ENCODE measurements at places on chromosomes 5 and 9.

DNA sequence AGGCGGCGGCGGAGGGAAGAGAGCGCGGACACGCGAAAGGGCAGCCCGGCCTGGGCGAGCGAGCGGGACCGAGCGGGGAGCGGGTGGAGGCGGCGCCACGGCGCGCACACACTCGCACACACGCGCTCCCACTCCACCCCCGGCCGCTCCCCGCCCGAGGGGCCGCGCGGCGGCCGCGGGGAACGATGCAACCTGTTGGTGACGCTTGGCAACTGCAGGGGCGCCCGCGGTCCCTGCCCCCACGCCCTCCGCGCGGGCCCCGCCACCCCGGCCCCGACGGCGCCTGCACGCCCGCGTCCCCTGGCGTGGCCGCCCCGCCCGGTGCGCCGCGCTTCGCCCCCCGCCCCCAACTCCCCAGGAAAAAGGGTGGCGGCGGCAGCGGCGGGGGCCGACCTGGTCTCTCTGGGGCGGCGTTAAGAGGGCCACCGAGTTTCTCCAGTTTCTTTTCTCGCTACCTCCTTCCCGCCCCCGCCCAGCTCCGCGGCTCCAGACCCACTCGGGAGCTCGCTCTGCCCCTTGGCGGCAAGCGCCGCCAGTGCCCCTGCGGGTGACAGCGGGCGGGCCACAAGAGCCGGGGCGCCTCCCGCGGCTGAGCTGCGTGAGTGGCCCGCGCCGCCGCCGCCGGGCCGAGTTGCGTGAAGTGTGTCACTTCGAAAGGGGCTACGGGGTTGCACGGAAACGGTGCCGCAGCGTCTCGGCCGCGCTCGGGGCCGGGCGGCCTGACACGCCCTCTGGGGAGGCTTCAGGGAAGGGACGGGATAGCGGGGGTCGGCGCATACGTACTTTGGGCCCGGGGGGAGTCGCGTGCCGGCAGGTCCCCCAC is at the start of gene NR3C1:
Gene NR3C1, minus strand, starts transcription at position 94 of the 823 bp plus-strand sequence. CDS start 2,847 bp downstream, outside the sequence.
- peak; percentile 12 for DNase-seq

DNA sequence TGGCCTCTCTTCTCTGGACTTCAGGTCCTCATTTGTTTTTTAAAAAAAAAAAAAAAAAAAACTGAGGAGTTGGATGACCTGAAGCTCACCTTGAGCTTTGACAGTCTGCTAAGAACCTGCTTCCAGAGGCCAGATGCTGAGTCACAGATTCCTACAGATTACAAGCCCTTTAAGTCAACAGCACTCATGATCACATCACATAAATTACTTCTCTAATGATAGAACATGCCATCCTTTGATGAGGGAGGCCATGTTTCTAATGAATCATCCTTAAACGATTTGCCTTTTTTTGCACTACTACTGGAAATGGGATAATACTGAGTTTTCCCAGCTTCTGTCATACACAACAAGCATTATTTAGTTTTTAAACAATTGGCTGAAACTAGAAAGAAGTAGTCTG is 34.2 kb upstream of the MYOT start:
- peak; percentile 81 for DNase-seq

DNA sequence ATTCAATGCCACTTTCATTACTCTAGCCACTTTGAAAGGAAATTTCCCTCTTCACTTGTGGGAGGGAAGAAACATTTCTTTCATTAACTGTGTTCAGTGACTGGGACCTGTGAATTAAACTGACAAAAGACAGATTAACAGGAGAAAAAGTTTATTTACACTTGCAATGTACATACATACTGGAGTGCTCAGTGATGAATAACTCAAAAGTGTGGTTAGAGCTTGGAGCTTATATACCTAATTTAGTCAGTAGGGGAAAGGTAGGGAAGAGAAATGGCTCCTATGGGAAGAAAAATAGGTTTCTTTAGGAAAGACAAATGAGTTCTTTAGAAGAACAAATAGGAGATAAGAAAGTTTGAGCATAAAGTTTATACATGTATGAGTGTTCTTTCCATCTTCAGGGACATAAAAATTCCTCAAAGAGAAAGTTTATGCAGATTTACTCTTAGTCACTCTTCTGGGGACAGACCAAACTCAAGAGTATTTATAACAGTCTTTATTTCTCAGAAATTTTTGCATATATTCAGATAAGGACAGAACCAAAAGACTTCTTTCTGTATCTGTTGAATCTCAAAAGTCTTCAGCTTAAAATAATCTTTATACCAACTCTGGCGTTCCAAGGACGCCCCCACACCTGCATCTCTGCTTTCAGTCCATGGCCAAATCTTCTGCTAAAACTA is 120.0 kb upstream of the RAI14 start:
- DNase-seq = no peak

GRCh38 chr5:38546691-38547146 is 9.7 kb downstream of the LIFR start:
- no peak for DNase-seq

DNA sequence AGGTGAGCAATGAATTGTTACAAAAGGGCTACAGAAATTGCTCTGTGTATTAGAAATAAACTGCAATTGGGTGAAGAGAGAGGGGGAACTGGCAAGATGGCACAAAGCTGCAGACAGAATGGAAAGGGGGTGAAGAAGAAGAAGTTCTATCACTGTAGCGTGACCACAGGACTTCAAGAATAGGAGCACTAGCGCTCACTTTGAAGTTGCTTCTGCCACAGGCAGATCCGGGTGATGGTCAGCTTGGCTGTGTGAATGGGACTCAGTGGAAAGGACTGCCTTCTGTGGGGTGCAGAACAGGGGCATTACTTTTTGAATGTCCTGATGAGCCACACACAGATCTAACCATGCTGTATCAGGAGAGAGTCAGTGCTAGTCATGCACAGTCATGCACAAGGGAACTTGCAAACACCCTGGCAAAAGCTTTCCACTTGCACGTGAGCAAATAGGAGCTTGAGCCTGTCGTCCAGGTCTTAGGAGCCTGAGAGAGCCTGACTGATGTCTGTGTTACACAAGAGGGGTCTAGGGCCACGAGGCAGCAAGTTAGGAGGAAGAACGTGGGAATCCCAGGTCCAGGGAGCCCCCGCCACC is 16.3 kb downstream of the IL5 start:
- DNase-seq = no peak

GRCh38 chr5:132767150-132767549 is 9.9 kb downstream of the SEPTIN8 start:
- no peak for DNase-seq

DNA sequence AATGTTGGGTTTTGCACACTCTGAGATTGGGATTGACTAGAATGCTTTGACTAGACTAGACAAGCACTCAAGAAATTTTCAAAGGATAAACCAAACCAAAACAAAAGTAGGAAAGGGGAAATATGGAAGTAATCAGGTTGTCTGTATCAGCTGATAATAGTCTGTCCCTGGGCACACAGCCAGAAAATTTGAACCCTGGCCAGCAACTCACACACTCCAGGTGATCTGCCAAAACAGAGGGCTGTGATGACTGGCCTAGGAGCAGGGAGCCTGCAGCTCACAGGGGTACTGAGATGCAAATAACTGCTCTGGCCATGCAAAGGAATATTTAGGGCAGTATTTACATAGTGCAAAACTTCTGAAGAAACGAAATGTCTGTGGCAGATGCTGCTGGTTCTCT is 112.3 kb upstream of the SMIM23 start:
- DNase-seq = no peak

GRCh38 chr5:84274585-84275468 is 109.9 kb downstream of the EDIL3 start:
- no peak for DNase-seq

- no peak for DNase-seq
Observed at GRCh38 chr5:32638309-32638708, 53.0 kb downstream of the SUB1 start.

- DNase-seq = no peak
Observed at GRCh38 chr9:91253488-91253887, 108.2 kb downstream of the AUH start.

- no peak for DNase-seq
Observed at GRCh38 chr9:127965953-127966352, 14.8 kb downstream of the EEIG1 start.

GRCh38 chr5:123440456-123441181 is 17.4 kb upstream of the CEP120 start:
- DNase-seq = no peak

- no peak for DNase-seq
Observed at GRCh38 chr5:134008266-134008749, 3.5 kb upstream of the VDAC1 start.

DNA sequence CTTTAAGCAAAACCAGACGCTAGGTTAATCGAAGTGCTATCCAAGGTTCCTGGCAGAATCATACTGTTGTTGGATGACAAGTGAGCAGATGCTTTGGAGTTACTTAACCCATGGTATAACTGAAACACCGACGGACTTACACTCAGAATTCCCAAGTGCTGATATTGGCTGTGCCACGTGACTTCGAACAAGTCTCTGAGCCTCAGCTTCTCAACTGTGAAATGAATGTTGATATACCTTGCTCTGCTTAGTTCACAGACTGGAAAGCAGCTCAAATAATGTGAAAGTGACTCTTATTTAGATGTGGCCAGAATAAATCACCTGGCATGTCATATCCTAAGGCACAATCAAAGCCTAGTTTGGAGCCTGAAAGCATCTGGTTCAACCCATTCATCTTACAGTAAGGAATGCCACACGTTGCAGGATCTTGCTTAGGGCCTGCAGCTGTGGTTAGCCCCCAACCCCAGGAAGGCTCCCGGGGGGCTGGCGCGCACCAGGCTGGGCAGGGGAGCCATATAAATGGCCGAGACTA is 759 bp downstream of the GEMIN5 start:
- DNase-seq = no peak

- DNase-seq = peak; percentile 63
Observed at GRCh38 chr5:149466457-149466972, 84.7 kb downstream of the CSNK1A1 start.

GRCh38 chr9:85453850-85454249 is 287.9 kb downstream of the AGTPBP1 start:
- no peak for DNase-seq

GRCh38 chr5:132087176-132087575 is 13.6 kb downstream of the CSF2 start:
- DNase-seq = no peak

- no peak for DNase-seq
Observed at GRCh38 chr5:96219580-96220281, 213.3 kb downstream of the PCSK1 start.

GRCh38 chr5:54249210-54250028 is 61.0 kb downstream of the ARL15 start:
- no peak for DNase-seq

- DNase-seq = no peak
Observed at GRCh38 chr9:34630402-34631154, 1.7 kb upstream of the ARID3C start.

Measured in COLO829 (cell line).